CD4-positive, alpha-beta memory T cell (primary cell): ENCODE measurements at places on chromosomes 6 and 20.

GRCh38 chr6:317448-318144 lies 25.3 kb downstream of the DUSP22 start:
- no peak overlapping the region for H3K27ac ChIP-seq
- H3K4me1 ChIP-seq = peaks cover 14% of the 10 kb centered on the region
- no peaks in the 10 kb centered on the region for H3K36me3 ChIP-seq
- no peak overlapping the region for H3K4me3 ChIP-seq
- DNase-seq = no peak

GRCh38 chr20:63624486-63624885 lies 2.4 kb downstream of the GMEB2 start:
- H3K4me1 ChIP-seq = peaks cover 22% of the 10 kb centered on the region
- no peak overlapping the region for H3K4me3 ChIP-seq
- no peak for DNase-seq
- no peaks in the 10 kb centered on the region for H3K27me3 ChIP-seq
- no peak overlapping the region for H3K27ac ChIP-seq
- H3K36me3 ChIP-seq = peaks cover under 1% of the 10 kb centered on the region

DNA sequence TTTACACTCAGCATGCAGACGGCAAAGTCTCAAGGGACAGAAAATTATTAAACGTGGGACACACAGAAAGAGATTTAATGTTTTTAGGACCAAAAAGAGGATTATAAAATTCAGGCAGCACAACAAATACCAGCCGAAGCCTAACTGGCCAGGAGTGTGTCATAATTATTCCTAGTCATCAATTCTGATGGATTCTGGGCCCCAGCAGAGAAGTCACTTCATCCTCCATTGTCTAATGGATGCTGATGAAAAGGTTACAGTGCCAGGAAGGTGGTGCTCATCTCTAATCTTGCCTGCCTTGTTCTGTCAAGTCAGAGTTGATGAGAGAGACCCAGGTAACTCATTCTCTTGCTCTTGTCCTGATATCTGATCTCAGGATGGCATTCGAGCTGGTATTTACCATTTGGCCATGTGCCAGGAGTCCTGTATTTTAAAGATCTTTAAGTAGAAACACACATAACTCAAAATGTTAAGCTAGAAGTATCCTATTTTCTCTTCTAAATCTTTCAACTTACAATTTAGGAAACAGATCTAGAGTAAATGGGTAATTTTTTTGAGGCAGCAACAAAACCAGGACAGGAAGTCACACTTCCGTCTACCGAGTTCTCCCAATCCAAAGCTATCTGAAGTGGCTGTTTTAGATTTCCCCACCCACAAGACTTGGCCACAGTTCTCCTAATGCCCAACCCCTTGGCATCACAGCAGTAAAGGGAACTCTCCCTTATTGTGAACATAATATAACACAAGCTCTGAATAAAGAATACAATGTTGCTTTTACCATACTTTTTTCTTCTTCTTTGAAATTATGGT lies 50.0 kb downstream of the ADAT2 start:
- no peak for DNase-seq
- peaks cover 26% of the 10 kb centered on the region for H3K4me1 ChIP-seq
- H3K27me3 ChIP-seq = no peaks in the 10 kb centered on the region
- no peaks in the 10 kb centered on the region for H3K36me3 ChIP-seq
- H3K4me3 ChIP-seq = no peak overlapping the region

DNA sequence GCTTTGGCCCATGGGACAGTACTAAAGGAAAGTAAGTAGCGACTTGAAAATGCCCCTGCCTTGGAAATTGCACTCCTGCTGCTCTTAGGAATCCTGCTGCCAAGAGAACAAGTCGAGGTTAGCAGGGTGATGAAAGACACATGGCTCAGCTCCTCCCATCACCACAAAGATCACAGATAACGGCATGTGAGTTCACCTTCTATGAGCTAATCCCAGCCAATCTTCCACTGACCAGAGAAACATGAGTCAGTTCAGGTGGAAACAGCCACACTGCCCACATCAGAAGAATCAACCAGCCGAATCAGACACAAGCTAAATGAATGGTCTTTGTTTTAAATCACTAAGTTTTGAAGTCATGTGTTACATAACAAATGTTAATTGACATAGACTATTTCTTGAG lies 106.3 kb downstream of the PRKN start:
- no peak overlapping the region for H3K4me3 ChIP-seq
- DNase-seq = no peak
- no peaks in the 10 kb centered on the region for H3K4me1 ChIP-seq
- no peak overlapping the region for H3K27ac ChIP-seq
- H3K27me3 ChIP-seq = no peaks in the 10 kb centered on the region
- no peaks in the 10 kb centered on the region for H3K36me3 ChIP-seq
